Fibroblast of the aortic adventitia (primary cell): ENCODE measurements at places on chromosomes 5 and 9. TPM values are rescaled to one million over a fixed set of nuclear protein-coding genes. Genes with fewer than 3 reads are reported as not detected.

The ZNF879 gene
- total RNA-seq: 3.9 and 5.2 TPM in 2 replicates

The ACTBL2 gene
- not detected in 2 replicates for total RNA-seq

The GABRG2 gene
- total RNA-seq: not detected in 2 replicates

The GABRA1 gene
- total RNA-seq: not detected in 2 replicates

The PCDHB5 gene
- total RNA-seq: 0.45 and 0.57 TPM in 2 replicates

The PRUNE2 gene
- total RNA-seq: 14.7 and 122 TPM in 2 replicates

The RASEF gene
- 0.27 and 0.41 TPM in 2 replicates for total RNA-seq

The SSNA1 gene
- 43.5 and 51.5 TPM in 2 replicates for total RNA-seq

The SHB gene
- 4.5 and 26.5 TPM in 2 replicates for total RNA-seq

The CNTFR gene
- total RNA-seq: 1.3 TPM in 1 of 2 replicates, not detected in the other

The MYOT gene
- total RNA-seq: not detected in 2 replicates

The RANBP6 gene
- 19.9 and 37.7 TPM in 2 replicates for total RNA-seq

The GAPVD1 gene
- 52.7 and 53.1 TPM in 2 replicates for total RNA-seq

The PCDHGB3 gene
- total RNA-seq: 7.7 and 9.6 TPM in 2 replicates

The SMIM33 gene
- total RNA-seq: not detected in 2 replicates

The AFF4 gene
- 43.2 and 87.7 TPM in 2 replicates for total RNA-seq

The CCDC192 gene
- not detected in 2 replicates for total RNA-seq

The PFN3 gene
- not detected in 2 replicates for total RNA-seq

The LCN1 gene
- total RNA-seq: not detected in 2 replicates

The CYLC2 gene
- total RNA-seq: not detected in 2 replicates

The EXOSC2 gene
- total RNA-seq: 28.2 and 31.5 TPM in 2 replicates

The PCDHGA3 gene
- 1.1 and 4.4 TPM in 2 replicates for total RNA-seq
